T-cell (primary cell): ENCODE measurements at places on chromosomes 2 and 18. TPM values are rescaled to one million over a fixed set of nuclear protein-coding genes. Genes with fewer than 3 reads are reported as not detected.

- H3K4me1 ChIP-seq = no peaks in the 10 kb centered on the region
- H3K36me3 ChIP-seq = no peaks in the 10 kb centered on the region
- H3K27ac ChIP-seq = no peak overlapping the region
These were observed 176.8 kb upstream of the CELF4 start for GRCh38 chr18:37742436-37742835.

- H3K4me1 ChIP-seq = no peaks in the 10 kb centered on the region
- H3K27me3 ChIP-seq = no peaks in the 10 kb centered on the region
- no peak overlapping the region for H3K4me3 ChIP-seq
- no peak for DNase-seq
- H3K36me3 ChIP-seq = no peaks in the 10 kb centered on the region
These were observed 7.5 kb downstream of the TGFBRAP1 start for GRCh38 chr2:105321875-105322646.

DNA sequence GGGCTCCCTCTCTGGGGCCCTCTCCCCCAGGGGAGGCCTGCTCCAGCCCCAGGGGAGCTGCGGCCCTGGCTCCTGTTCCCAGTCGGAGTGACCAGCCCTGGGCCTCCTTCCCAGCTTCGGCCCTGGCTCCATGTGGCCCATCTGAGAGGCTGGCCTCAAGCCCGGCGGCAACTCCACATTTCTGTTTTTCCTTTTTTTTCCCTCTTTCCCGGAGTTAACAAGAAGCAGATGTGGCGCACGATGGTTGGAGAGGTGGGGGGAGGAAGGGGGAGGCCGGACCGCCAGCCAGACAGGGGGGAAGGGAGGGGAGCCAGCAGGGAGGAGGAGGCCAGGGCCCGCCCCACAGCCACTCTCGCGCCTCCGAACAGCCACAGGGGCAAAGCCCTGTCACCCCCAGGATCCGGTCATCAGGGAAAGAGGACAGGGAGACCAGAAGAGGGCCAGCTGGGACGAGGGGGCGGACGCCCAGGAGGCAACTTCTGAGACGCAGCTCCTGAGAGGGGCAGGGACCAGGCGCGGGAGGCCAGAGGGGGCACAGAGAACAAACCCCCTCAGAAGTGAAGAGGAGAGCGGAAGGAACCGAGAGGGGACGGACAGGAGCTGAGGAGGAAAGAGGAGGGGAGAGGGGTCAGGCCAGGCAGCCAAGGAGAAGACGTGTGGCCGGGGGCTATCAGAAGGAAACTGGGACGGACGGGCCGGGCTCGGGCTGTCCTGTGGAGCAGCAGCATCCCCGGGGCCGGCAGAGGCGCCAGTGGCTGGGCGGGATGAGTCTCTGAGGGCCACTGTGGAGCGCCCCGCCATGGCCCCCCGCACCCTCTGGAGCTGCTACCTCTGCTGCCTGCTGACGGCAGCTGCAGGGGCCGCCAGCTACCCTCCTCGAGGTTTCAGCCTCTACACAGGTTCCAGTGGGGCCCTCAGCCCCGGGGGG lies at the start of gene EMILIN1:
Gene EMILIN1 (plus strand): TSS at position 349 of the 928 bp plus-strand sequence. CDS start 451 bp downstream, at position 800.
- DNase-seq = no peak
- H3K4me1 ChIP-seq = peaks cover 51% of the 10 kb centered on the region
- no peaks in the 10 kb centered on the region for H3K36me3 ChIP-seq
- H3K27me3 ChIP-seq = no peaks in the 10 kb centered on the region
- H3K27ac ChIP-seq = no peak within 1 kb of the TSS
- H3K4me3 ChIP-seq = no peak within 1 kb of the TSS

GRCh38 chr2:85017411-85018048 lies 46.6 kb downstream of the KCMF1 start:
- peaks cover 14% of the 10 kb centered on the region for H3K4me1 ChIP-seq
- H3K4me3 ChIP-seq = no peak overlapping the region
- no peaks in the 10 kb centered on the region for H3K27me3 ChIP-seq
- DNase-seq = no peak
- no peak overlapping the region for H3K27ac ChIP-seq

DNA sequence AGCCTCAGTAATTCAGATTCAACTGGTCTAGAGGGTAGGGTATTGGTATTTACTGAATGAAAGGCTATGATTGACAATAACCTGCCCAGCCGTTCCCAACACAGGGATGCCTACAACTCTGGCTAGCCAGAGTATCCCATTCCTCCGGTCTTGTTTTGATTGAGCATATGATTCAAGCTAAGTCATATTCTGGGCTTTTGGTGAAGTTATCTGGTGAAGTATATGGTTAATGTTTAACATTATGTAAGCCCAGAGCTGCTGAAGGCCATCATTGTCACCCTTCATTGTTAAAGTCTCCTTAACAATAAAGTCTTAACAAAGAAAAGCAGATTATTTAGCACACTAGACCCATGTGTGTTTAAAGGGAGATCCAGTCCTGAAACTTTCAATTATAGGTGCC lies 152.6 kb downstream of the EXOC6B start:
- H3K4me3 ChIP-seq = no peak overlapping the region
- no peak overlapping the region for H3K27ac ChIP-seq
- H3K36me3 ChIP-seq = no peaks in the 10 kb centered on the region
- H3K27me3 ChIP-seq = no peaks in the 10 kb centered on the region

Gene DBI
- total RNA-seq = 34.1 TPM

Gene NYAP2
- total RNA-seq = 0.15 TPM
